ENCODE measurements at places on chromosomes 11 and 22.

DNA sequence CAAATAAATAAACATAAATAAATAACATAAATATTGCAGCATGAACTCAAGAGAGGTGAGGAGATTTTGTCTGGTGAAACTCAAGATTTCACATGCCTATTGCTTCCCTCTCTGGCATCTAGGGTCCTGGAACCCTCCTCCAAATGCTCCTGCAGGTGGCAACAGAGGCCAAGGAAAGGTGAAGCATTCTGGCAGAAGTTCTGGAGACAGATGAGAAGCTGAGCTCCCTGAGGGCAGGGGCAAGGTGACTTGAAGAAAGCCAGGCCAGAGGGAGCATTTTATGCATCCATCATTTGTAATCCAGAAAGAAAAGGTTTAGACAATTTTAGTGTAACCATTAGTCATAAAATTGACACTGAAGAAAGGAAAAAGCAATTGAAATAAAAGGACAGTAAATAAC is 64.9 kb downstream of the ENDOD1 start:
- peak; percentile 49 for DNase-seq

- no peak for DNase-seq
Observed at GRCh38 chr11:12834166-12834565, 159.9 kb downstream of the TEAD1 start.

DNA sequence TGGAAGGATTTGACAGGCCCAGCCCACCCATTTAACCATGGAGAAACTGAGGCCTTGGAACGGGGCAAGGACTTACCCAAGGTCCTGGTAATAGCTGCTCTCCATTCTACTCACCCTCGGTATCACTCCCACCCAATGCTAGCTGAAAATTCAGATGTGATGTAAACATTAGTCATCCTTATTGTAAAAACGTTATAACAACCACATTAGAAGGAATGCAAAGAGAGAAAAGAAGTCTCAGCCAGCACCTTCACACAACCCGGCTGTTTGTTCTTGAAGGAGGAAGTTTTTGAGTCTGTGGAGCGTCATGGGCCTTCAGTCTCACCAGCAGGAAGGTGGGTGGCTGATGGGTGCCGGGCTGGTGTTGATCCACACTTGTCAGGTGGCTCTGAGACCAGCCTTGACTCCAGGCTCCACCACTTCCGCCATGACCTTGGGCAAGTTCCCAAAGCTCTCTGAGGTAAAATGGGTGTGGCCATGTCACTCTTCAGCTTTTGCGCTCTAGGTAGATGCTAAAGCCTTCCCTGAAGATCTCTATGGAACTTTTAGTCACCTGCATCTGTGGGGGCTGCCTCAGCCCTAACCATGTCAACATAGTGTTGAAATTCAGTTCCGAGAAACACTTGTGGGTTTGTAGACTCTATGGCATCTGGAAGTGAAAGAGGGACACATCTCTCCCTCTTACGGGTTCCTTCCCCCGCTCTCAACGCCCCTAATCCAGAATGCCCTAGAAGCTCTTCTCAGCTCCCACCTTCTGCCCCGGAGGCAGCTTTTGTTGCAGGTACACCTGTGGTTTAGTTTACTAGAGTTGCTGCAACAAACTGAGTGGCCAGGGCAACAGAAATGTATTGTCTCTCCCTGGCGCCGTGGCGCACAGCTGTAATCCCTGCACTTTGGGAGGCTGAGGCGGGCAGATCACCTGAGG is 14.8 kb downstream of the CD6 start:
- DNase-seq, result peak; percentile 92

DNA sequence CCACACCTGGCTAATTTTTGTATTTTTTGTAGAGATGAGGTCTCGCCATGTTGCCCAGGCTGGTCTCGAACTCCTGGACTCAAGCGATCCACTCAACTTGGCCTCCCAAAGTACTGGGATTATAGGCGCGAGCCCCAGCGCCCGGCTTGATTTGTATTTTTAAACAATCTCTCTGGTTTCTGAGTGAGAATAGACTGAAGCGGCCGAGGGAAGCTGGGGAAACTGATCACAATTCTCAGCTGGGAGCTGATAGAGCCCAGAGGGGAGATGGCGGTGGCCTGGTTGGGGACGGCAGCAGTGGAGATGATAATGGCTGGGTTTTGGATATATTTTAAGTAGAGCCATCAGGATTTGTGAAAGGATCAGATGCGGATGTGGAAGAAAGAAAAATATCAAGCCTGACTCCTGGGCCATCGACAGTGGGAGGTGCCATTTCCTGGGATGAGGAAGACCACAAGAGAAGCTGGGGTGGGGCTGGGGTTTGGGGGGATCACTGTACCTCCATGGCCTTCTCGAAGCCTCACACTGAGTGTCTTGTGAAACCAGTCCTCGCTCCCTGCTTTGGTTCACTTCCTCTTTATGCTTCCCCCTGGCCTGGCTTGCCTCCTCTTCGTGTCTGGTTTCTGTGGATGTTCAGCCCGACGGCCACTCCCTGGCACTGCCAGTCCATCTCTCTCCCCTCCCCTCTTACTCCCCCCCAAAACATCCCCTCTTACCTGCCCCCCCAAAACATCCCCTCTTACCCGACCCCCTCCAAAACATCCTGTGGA is 51.9 kb downstream of the IGLL1 start:
- DNase-seq, result no peak

DNA sequence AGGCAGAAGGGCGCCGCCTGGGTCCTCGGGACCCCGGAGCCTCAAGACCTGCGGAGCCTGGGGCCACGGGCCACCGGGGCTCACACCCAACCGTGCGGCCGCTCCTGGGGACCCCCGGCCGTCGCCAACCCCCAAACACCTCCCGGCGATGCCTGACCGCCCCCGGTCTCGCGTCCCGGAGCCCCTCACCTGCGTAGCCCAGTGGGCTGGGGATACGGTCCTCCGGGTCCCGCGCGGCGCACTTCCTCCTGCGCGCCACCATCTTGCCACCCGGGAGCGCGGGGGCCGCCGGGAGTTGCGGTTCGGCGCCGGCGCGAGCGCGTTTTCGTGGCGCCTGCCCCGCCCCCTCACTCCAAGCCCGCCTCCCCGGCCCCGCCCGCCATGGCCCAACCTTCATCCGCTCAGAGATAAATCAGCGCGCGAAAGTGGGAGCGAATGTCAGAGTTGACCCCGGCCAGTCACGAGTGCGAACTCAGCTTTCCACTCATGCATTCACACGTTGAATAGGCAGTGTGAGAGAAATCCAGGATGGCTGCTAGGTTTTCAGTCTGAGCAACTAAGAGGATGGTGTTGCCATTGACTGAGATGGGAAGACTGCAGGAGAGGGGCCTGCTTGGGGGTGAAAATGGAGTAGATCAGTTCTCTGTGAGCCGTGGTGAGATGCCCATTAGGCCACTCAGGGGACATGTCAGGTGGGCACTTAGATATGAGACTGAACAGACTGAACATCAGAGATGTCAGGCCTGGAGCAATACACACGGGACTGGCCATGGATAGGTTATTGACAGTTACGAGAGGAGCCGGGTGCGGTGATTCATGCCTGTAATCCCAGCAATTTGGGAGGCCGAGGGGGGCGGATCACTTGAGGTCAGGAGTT is at the start of gene RRP7A:
RRP7A (minus strand) TSS at position 272 of the 877 bp plus-strand sequence; CDS start at position 262, 10 bp downstream.
- peak; percentile 78 for DNase-seq

DNA sequence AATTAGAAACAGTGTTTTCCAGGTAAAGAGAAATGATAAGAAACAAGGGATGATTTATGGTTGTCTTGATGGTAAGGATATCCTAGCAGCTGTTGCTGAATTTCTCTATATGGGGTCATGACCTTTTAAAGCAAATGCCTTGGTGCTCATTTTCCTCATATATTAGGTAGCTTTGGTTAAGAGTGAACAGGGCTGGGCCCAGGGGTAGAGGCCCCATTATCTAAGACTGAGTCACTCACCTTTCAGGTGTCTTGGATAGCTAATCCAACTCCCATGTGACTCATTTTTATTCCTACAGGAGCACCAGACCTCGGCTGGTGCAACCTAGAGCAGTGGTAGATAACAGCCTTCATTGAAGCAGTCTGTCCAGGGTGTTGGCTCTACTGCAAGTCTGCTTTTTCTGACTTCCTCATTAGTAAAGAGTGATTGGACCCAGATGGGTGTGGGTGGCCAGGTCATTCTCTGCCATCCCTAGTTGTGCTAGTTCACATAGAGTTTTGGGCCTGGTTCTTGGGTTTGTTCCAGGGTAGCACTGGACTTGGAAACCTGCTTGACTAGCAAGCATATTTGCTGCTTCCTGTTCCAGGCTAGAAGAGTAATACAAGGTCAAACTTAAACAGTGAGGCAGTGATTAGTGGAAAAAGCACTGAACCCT is 37.4 kb downstream of the CTNND1 start:
- no peak for DNase-seq

- no peak for DNase-seq
Observed at GRCh38 chr11:131756479-131757110, 386.2 kb downstream of the NTM start.

GRCh38 chr22:39070186-39070585 is 6.9 kb upstream of the APOBEC3G start:
- no peak for DNase-seq

DNA sequence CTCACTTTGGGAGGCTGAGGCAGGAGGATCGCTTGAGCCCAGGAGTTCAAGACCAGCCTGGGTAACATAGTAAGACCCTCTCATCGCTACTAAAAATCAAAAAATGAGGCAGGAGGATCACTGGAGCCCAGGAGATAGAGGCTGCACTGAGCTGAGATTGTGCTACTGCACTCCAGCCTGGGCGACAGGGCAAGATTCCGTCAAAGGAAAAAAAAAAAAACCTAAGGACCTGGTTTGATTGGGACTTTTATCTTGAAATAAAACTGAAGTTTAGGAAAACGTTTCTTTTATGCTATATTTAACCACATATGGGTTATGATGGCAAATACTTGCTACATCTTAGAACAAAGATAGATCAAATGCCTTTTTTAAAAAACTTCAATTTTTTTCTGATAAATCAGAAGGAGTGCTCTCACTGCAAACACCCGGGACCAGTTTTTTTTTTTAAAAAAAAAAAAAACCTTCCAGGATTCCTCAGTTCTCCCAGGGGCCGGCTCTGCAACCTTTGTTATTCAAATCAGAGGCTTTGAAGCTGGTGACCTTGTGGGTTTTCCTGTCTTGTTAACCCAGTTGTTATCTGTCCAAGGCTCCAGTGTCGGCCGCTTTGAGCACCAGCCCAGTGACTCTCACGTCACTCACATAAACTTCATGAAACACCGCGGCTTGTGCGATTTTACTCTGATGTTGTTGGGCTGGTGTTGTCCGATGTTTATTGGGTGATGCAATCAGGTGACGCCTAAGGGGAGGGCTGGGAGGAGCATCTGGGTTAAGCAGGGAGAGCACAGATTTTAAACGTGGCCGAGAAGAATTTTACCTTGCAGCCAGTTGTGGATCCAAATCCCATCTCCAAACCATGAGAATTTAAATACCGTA is 24.7 kb upstream of the SLC22A12 start:
- DNase-seq, result no peak

DNA sequence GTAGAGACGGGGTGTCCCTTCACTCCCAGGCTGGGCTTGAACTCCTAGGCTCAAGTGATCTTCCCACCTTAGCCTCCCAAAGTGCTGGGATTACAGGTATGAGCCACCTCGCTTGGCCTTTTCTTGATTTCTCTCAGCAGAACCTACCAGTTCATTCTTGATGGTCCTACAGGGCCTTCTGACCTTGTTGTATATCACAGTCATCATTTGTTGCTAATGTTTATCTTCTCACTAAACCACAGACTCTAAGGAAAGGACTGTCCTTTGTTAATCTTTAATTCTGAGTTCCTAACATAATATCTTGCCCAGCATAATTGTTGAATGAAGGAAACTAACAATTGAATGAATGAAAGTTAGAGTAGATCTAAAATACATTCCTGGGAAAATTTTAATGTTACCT is 22.0 kb upstream of the ZC3H12C start:
- DNase-seq, result no peak

GRCh38 chr11:34067383-34068065 is 16.0 kb downstream of the CAPRIN1 start:
- DNase-seq, result no peak

DNA sequence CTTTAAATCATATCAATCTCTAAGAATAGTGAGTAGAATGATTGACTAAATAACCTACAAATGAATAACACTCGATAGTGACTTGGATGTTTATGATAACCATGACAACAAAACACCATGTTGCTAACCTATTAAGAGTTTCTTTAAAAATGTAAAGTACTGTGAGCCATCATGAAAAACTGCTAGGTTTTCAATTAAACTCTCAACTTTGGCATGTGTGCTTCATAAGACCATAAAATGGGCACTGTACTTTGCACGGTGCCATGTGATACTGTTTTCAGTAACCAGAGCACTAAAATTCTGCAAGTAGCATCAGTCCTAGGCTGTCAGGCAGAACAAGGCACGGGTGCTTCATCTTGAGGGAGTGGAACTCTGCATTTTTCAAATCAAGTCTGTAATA is 96.2 kb upstream of the TRIM77 start:
- DNase-seq, result no peak

DNA sequence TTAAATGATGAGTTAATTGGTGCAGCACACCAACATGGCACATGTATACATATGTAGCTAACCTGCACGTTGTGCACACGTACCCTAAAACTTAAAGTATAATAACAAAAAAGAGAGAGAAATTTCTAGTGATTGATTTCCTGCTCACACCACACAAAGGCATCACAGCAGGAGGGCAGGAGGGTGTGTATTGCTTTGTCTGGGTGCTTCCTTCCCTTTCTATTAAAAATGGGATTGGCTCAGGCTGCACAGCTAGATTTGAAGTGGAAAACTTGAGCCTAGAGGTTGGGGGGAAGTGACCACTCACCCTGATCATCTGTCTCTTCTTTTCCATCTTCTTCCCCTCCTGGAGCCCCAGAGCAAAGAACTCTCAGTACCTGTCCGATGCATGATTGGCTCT is 944 bp upstream of the SCGB1D2 start:
- DNase-seq, result no peak

GRCh38 chr22:27526901-27527300 is 274.7 kb downstream of the MN1 start:
- no peak for DNase-seq

DNA sequence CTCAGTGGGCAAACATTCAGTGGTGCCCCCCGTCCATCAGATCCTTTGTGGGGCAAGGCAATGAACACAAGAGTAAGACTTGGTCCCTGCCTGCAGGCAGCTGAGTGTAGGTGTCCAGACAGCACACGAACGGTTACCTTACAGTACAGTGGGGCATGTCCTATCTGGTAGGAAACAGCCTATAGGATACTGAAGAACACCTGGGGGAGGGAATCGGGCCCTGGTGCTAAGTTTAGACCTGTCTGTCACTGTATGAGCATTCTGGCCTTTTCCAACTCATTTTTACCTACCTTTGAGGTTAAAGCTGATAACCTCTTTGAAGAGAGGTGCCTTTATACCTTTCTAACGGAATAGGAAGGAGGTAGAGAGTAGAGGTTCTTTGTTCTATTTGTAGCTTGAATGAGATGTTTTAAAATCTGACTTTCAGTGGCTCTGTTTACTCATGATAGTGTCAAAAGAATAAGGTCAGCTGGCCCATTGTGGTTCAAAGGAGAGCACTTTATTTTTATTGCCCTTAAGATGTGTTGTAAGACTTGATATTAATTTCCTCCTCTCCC is 8.9 kb downstream of the ZNRF3 start:
- no peak for DNase-seq

GRCh38 chr11:8225589-8226036 is 38.1 kb downstream of the LMO1 start:
- peak; percentile 49 for DNase-seq

DNA sequence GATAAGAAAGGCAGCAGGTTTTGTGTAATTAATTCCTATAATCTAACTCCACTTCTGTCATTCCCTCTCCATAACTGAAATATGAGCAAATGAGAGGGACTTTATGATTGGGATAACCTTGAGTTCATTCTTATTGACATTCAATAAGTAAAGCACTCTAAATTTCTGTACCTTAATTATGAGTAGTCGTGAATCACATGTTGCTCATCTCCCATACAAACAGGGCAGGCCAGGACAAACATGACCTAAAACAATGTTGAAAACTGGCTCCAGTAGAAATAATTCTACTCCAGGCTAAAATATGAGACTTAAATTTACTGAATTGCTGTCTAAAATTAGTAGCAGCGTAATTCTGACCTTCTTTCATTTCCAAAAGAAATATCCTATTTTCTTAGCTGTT is 505.4 kb downstream of the NELL1 start:
- DNase-seq, result no peak

Data from T follicular helper cell (primary cell).